CD4-positive, alpha-beta T cell (primary cell): ENCODE measurements at places on chromosomes 12 and 14.

DNA sequence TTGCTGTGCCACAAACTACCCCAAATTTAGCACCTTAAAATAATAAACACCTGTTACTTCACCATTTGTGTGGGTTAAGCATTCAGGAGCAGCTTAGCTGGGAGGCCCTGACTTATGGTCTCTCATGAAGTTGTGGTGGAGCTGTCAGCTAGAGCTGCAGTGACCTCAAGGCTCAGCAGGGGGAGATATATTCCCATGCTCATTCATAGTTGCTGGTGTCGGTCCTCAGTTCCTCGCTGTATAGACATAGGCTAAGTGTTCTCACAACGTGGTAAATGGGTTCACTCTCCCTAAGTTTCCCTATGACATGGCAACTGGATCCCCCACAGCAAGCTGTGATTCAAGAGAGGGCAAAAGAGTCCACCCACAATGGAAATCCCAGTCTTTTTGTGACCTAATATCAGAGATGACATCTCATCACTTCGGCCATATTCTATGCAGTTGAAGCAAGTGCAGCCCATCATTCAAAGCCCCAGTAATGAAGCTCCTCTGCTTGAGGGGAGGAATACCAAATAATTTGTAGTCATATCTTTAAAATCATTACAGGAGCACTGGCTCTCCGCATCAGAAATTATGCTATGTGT lies 41.1 kb downstream of the PRB3 start:
- no peak for DNase-seq

GRCh38 chr14:60658909-60659585 lies 9.8 kb upstream of the SIX1 start:
- no peak for DNase-seq

DNA sequence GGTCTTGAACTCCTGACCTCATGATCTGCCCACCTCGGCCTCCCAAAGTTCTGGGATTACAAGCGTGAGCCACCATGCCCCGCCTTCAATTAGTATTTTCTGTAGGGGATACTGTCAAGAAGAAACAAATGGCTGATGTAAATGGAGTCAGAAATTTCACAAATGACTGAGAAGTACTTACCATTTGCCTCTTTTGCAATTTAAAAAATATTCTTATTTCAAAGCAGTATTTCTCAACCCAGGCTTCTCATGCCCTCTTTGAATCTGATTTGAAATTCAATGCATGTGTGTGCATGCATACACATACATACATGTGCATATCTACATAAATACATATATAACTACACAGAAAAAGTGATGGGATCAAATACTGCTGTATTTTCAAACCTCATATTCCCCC lies 4.4 kb downstream of the PSMA6 start:
- no peak for DNase-seq

GRCh38 chr12:26003065-26003464 lies 44.6 kb downstream of the RASSF8 start:
- no peak for DNase-seq

- peak; percentile 26 for DNase-seq
Observed at GRCh38 chr14:73245480-73246325, 8.4 kb downstream of the PAPLN start.

DNA sequence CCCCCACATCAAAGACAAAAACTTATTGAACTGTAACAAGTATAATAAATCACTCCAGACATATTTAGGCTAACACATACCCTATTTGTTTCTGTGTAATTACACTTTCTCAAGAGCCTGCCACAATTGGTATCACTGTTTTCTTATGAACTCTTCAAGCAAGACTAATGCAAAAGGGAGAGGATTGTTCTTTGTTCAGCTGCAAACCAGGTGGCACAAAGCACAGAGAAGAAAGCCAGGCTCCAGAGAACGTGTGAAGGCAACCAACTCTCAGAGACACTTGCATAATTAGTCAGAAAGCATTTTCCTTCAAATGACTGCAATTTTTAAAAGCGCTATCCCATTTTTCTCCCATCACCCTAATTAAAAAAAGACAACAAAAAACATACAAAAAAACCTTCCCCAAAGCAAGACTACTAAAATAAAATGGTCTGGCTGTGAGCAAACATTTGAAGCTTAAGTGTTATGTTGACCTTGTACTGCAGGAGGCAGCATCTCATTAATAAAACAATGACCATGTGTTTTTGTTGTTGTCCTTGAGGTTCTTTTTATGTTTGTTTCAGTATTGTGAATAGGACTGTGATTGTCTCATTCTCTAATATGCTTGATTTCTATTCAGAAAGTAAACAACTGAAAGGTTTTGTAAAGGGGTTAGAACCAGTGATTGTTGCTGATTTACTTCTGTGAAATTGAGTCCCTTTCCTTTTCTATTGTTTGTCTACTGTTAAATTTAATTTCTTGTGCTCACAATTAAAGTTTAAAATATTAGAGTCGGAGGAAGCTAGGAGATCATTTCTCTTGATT lies 452.7 kb upstream of the PDE3A start:
- no peak for DNase-seq

DNA sequence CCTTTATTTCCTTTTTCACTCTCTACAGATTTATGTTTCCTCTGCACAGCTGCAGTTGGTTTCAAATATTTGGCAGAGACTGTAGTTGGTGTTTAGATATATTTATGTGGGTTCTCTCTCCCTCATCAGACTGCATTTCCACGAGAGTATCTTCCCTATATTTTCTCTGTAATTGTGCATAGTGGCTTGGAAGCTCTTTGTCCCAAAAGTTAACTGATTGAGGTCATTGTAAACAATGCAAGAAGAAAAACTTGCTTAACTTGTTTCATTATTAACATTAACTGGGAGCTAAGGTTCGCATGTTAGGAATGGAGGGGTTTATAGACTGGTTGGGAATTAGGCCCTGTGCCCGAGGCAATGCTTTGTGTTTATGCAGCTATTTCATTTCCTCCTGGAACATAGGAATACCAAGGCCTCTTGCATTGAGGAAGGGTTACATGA lies 216.9 kb upstream of the HMGA2 start:
- DNase-seq = no peak

- no peak for DNase-seq
Observed at GRCh38 chr12:2998789-2999264, 39.6 kb downstream of the TEAD4 start.

GRCh38 chr14:98182393-98183055 lies 1089.5 kb downstream of the BCL11B start:
- DNase-seq = no peak

DNA sequence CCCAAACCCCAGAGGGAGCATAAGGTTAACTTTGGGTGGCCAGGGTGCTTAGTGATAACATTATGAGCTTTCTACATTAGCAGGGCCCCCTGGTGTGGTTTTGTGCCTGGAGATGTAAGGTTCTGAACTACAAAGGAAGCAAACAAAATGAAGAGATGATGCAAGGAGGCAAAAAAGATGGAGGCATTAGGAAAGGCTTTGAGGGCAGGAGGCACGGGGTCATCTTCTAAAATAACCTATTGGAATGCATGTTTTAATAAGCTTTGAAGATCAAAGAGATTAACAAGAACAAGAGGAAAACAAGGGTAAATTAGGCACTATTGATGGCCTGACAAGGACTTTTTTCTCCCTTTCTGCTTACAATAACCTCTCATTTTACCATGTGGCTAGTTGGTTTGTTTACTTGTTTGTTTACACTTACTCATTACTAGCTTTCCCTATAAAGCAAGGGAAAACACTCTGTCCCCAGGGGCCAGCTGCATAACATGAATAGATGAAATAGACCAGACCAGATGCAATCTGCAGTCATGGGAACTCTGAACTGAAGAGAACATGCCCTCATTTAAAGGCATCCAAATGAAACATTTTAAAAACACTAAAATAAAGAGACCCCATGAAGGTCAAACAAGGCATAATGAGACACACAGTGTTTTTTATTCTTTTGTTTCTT lies 390.3 kb downstream of the DIO2 start:
- no peak for DNase-seq

- no peak for DNase-seq
Observed at GRCh38 chr14:38496092-38496491, 240.2 kb upstream of the CLEC14A start.

- no peak for DNase-seq
Observed at GRCh38 chr12:75660805-75661404, 149.5 kb upstream of the KRR1 start.

DNA sequence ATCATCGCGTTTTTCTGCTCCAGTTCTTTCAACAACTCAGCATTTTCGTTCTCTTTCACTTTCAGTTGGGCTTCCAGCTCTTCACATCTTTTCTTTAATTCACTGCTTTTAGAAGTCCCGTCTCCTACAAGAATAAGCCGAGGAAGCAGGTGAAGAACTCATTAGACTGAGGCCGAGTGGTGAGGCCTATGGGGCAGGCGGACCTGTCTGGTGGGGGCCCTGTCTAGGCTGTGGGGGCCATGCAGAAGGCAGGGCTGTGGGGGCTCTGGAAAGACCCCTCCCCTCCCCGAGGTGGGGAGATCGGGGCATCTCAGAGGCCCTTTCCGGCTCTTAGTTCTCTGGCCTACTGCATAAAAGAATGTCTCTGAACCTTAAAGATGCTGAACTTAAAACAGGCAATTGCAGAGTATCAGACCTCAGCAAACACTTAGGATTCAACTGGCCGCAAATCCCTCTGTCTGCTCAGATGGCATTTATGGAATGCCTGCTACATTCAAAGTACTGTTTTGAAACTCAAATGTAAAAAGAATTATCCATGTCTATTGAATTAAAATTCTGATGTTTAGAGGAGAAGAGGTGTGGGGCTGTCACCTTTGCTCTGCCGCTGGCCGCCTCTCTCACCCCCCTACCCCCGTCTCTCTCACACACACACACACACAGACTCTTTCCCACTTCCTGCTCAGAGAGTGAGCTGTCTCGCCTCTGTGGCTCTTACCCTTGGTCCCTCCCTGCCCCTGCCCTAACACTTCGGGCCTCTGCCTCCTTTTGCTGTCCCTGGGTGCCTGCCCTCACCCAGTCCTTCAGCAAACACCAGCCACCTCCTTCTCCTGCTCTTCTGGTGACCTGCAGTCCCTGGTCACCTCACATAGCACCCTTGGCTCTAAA lies 34.7 kb downstream of the CCDC92 start:
- DNase-seq = peak; percentile 19

DNA sequence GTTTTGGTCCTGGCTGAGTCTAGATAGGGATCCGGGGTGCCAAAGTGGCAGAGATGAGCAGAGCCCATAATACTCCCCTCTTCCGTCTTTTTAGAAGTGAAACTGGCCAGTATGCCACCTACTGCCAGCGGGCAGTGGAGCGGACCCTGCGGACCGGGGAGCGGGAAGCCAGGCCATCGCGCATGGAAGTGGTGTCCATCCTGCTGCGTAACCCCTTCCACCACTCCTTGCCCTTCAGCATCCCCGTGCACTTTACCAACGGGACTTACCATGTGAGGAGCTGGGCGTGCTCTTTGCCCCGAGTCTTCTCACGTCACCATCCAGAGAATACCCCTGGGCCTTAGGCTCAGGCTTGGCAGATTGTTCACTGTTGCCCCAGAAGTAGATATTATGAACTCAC lies 21.0 kb downstream of the PIGH start:
- no peak for DNase-seq

GRCh38 chr14:80535171-80535570 lies 323.9 kb upstream of the DIO2 start:
- DNase-seq = no peak

GRCh38 chr12:124399622-124400021 lies 104.7 kb downstream of the RFLNA start:
- no peak for DNase-seq

- no peak for DNase-seq
Observed at GRCh38 chr12:80190001-80190400, 90.7 kb downstream of the OTOGL start.

DNA sequence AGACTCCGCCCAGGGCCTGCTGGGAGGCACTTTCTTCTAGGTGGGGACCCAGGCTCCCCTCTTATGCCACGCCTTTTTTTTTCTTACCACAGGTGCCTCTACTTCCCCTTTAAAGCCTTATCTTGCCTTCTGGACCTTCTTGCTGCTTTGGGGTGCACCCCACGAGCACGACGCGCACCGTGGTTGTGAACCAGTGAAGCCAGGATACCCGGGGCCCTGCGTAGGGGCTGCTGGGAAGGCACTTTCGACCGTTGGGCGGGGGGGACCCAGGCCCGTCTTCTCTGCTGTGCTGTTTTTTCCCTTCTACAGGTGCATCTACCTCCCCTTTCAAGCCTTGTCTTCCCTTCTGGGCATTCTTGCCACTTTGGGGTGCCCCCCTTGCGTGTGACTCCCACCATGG lies 305.4 kb downstream of the ALG10 start:
- no peak for DNase-seq

- DNase-seq = no peak
Observed at GRCh38 chr12:20040184-20040583, 328.2 kb upstream of the PDE3A start.

DNA sequence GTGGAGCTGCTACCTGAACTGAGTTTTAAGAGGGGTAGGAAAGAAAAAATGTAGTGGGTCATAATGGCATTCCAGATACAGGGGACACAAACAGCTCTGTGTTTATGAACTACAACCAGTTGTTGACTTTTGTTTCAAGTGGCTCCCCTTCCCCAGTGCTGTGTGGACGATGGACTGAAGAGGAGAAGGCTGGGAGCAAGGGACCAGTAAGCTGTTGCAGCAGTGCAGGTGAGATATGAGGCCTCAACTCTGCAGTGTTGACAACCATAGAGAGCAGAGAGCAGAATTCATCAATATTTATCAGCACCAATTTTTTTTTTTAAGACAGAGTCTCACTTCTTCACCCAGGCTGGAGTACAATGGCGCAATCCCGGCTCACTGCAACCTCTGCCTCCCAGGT lies 46.6 kb downstream of the MDM2 start:
- no peak for DNase-seq

DNA sequence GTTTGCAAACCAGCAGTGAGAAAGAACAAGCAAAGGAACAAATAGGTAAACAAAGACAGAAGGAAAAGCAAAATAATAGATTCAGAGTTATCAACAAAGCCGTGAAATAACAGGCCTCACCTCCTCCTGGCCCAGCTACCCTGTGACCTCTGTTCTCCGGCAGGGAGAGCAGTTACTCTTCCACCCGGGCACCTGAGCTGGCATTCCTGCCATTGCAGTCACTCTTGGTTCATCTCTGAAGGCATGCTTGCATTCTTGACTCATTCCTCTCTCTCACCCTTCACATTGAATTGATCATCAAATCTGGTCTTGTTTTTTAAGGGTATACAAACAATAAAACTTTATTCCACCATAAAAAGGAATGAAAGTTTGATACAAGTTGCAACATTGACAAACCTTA lies 95.1 kb downstream of the TTC8 start:
- no peak for DNase-seq
